ENCODE measurements at places on chromosomes 11 and 22.
A peak's percentile ranks its signal among the peaks of the same experiment; 100 is the strongest.

- H3K27ac ChIP-seq, result no peak overlapping the region
- no peaks in the 10 kb centered on the region for H3K36me3 ChIP-seq
- peak; percentile 45 for DNase-seq
- no peaks in the 10 kb centered on the region for H3K4me1 ChIP-seq
- no peak overlapping the region for H3K4me3 ChIP-seq
Measured at GRCh38 chr11:87878373-87878825, 296.8 kb downstream of the RAB38 start.

GRCh38 chr22:26174280-26174679 lies 5.0 kb downstream of the SEZ6L start:
- DNase-seq, result peak; percentile 43
- H3K27ac ChIP-seq, result no peak overlapping the region
- no peaks in the 10 kb centered on the region for H3K36me3 ChIP-seq
- no peaks in the 10 kb centered on the region for H3K27me3 ChIP-seq

DNA sequence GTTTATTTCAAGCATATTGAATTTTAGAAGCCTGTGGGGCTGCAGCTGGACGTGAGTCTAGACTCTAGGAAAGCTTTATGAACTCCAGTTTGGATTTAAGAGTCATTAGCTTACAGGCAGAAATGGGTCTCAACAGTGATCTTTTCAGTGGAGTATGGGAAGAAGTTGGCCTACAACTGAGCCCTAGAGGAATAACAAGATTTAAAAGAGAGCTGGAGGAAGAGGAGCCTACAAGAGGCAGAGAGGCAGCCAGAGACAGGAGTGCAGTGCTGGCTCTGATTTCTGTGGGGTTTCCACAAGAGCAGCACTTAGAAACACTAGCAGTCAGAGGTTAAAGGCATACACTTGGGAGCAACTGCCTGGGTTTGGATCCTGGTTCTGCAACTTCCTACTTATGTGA lies 17.9 kb downstream of the APOL5 start:
- no peak for DNase-seq
- no peaks in the 10 kb centered on the region for H3K27me3 ChIP-seq
- no peak overlapping the region for H3K4me3 ChIP-seq
- peaks cover 2% of the 10 kb centered on the region for H3K36me3 ChIP-seq
- H3K27ac ChIP-seq, result no peak overlapping the region

DNA sequence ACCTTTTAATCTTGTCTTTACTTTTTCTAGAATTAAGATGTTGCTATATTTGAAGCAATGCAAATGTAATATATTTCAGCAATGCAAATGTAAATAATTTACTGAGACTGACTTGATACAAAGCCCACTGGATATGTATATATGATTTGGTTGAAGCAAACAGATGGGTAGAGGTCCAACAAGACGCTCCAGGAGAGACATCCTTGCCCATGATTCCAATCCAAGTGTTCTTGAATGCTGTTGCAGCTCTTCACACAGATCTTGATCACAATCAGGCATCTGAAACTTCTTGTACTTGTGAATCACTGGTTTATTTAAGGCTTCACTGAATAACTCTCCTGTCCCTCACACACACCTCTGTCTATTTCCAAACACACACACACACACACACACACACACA lies 507.0 kb downstream of the LRRC4C start:
- no peak overlapping the region for H3K27ac ChIP-seq
- no peak for DNase-seq
- no peaks in the 10 kb centered on the region for H3K27me3 ChIP-seq

- no peaks in the 10 kb centered on the region for H3K4me1 ChIP-seq
- H3K27me3 ChIP-seq, result no peaks in the 10 kb centered on the region
- no peak overlapping the region for H3K27ac ChIP-seq
Measured at GRCh38 chr11:11732116-11732515, 109.7 kb upstream of the USP47 start.

DNA sequence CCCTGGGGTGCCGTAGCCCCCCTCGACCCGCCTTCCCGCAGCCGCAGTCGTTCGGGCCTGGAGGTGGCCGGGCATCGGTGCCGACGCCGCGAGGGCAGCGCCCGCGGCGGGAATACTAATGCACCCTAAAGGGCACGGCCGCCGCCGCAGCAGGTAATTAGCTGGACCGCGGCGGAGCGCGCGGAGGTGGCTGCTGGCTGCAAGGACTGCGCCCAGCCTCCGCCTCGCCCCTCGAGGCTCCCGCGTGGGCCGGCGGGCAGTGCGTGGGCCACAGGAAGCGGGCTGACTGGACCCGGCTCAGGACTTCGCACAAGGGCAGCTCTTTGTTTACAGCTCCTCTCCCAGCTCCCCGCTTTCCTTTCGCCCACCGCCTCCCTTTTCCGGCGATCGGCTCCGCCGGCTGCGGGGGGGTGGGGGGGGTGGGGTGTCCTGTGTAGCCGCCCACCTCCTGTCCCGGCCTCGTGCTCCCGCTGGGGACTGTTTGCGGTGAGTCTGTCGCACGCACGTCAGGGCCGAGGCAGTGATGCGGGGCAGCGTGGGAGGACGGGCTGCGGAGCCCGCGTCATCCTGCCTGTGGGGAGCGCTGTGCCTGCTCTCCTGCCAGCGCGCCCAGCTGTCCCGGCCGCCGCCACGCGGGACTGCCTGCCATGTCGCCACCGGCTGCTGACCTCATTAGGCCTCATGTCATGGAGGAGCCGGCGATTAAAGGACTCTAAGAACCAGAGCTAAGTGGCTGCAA lies 53.2 kb downstream of the GRIK4 start:
- peaks cover 7% of the 10 kb centered on the region for H3K4me1 ChIP-seq
- no peaks in the 10 kb centered on the region for H3K27me3 ChIP-seq
- no peak for DNase-seq
- no peaks in the 10 kb centered on the region for H3K36me3 ChIP-seq
- peak overlapping the region; percentile 27 for H3K4me3 ChIP-seq

Data from Caco-2 (cell line).